AG09309 (cell line): ENCODE measurements at places on chromosomes 1 and 21.

DNA sequence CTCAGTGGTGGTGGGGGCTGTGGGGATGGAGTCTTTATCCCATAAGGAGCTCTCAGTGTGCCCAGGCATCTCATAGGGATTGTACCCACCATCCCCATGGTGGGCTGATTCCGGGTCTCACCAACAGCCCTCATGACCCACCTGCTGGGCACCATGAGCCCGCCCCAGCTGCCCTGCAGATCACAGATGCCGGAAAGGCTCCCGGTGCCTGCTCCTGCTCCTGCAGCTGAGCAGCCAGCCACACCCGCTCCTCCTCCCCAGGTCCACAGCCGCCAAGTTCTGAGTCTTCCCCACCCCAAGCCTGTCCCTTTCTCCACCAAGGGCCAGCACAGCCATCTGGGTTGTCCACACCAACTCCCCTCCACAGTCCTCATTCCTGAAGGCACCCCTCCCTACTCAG is 15.5 kb upstream of the TSPEAR start:
- no peak for DNase-seq

DNA sequence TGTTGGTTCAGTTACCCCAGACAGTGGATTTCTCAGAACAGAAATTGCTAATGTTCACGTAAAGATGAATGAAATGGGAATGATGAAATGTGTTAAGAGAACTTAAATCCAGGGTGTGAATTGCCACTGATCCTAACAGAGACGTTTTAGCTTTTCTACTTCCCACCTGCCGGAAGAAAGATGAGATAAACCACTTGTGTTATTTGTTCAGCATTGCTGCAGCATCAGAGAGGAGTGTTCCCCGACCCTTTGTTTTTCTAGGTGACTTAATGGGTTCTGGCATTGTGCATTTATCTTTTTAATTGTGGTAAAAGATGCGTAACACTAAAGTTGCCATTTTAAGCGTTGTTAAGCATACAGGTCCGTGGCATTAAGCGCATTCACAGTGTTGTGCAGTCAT is 122.3 kb downstream of the GALNT2 start:
- DNase-seq: no peak

- DNase-seq: peak; percentile 2
These were observed 71.0 kb downstream of the FOXD2 start for GRCh38 chr1:47508702-47509431.

DNA sequence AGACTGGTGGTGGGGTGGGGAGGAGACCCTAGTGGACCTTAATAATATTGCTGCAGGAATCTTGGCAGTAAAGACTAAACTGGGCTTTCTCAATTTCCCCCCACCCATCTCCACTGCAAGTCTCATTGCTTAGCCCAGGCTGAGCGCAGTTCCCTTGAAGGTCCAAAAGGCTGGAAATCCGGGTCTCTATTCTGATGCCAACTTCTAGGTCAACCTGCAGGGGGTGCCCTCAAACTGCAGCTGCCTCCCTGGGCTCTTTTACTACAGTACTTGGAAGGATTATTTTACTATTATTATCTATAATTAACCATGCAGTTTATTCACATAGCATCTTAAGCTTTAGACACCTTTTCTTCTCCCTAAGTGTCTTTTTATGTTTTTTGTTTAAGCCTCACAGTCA is 85.4 kb upstream of the WARS2 start:
- no peak for DNase-seq

DNA sequence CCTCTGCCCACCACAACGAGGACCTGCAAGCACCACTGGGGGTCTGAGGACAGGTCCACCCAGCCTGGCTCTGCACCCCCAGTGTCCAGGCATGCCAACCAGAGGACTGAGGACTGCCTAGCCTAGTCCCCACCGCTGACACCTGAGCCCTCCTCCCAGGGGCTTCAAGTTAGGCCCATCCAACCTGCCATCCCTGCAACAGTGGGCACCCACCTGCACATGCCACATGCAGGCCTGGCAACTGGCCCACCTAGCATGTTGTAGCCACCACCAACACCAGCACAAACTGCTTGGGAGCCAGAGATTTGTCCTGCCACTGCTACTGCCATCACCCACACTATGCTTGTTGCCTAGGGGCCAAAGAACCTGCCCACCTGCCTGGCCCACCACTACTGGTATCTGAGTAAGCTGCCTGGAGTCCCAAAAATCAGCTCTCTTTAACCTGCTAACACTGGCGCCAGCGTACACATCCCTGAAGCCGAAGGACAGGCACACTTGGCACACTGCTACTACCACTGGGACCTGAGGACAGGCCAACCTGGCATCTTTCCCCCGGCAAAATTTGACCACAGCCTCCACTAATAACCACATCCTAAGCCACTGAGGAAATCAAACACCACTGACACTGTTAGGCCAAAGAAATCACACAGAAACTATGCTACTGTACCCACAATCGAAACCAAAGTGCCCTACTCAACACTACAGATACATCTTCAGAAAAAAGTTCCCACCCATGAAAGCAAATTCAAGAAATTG is 61.5 kb downstream of the PSMG1 start:
- DNase-seq: no peak

GRCh38 chr1:41536361-41536802 is 51.9 kb upstream of the EDN2 start:
- no peak for DNase-seq

DNA sequence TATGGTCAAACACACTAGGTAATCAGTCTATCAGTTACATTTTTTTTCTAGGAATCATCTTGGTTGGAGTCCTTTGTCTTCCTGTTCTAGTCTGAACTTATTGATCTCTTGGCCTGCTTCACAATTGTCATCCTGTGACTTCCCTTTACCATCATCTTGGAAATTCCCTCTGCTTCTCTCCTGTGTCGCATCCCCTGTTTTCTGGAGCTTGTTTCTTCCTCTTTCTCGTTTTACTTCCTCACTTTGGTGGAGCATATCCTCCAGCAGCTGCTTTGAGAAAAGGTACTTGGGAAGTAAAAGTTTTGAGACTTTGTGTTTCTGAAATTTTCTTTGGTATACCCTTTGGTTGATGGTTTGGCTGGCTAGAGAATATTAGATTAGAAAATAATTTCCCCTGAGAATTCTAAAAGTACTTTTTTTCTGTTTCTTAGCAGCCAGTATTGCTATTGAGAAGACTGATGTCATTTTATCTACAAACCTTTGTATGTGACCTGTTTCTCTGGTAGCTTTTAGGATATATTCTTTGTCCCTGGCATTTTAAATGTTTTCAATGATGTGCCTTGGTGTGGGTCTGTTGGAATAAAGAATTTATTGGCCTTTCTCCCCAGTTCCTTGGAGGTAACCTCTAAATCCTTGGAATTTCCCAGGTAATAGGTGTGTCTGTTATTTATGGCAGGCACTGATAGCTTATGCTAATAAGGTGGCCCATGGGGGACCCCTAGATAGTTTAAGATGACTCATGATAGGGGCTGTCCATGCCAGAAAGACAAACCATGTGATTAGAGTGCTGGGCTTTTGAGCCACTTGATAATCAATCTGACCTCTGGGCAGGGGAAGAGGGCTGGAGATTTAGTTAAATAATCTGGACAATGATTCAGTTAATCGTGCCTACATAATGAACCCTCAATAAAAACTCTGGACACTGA is 6.1 kb upstream of the MYCL start:
- no peak for DNase-seq

DNA sequence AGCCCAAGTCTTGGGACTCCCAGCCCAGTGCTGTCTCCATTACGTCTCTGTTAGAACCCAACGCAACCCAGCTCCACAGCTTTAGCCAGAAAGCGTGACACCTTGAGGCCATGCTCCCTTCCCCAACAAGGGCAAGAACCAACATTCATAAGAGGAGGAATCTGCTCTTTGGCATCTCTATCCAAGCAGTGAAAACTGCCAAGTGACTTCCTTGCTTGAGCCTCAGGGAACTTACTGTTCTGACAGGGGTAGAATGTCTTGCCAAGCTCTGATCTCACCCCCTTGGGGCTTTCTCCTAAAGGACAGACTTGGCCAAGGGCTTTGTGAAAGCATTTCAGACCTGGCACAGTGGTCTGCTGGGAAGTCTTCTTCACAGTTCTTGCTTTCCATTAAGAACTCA is 56.6 kb downstream of the SYT6 start:
- DNase-seq: no peak

DNA sequence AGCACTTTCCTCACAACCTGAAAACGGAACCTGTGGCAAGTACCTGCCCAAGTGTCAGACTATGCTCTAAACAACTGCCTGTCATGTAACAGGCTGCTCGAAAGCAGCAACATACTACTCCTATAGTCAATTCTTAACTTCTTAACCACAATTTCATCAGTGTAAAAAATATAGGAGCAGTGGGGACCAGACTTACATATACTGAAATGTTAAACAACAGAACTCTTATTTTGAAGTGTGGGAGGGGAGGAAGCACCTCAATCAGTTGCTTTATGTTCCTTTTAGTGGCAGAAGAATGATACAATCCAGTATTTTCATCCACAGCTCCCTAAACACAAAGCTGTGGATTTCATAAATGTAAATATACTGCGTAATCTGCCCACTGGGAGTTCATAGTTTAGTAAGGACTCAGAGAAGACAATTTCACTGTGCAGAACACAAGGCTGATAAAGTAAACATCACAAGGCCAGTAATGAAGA is 44.2 kb downstream of the WLS start:
- no peak for DNase-seq

DNA sequence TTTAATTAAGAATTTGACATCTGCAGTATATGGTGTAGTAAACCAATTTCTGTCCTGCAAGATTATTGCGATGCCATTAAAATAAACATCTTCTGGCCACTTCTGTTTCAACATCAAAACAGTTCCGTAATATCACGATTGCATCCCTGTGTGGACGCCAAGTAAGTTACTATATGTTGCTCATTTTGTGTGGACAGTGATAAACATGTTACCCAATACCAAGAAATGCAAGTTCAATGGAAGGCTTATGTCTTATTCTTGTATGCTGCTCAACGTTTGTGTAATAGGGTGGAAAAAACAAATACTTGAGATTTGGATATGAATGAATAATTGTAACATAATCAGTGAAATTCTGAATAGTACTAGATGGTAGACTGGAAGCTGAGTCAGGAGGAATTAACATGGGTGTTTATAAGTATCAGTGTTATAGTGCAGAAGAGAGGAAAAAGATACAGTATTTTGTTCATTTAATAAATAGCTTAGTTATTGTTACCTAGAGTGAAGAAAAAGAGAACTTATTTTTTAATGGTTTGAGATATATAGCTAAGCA is 15.2 kb downstream of the TTC3 start:
- DNase-seq: no peak
